ENCODE measurements at places on chromosomes 2 and 18. TPM values are rescaled to one million over a fixed set of nuclear protein-coding genes. Genes with fewer than 3 reads are reported as not detected.

The DLX2 gene
- total RNA-seq, result not detected

The CTAGE1 gene
- total RNA-seq, result 0.13 TPM

The SP5 gene
- 0.92 TPM for total RNA-seq

The TMEFF2 gene
- total RNA-seq, result not detected

The OSGEPL1 gene
- 5.4 TPM for total RNA-seq

The PLEKHH2 gene
- 5.2 TPM for total RNA-seq

The EVA1A gene
- 2.7 TPM for total RNA-seq

The C2orf66 gene
- not detected for total RNA-seq

The LIPG gene
- 1.7 TPM for total RNA-seq

The FTCDNL1 gene
- 2.3 TPM for total RNA-seq

The GAL3ST2 gene
- not detected for total RNA-seq

The MC5R gene
- total RNA-seq, result not detected

The COL5A2 gene
- total RNA-seq, result 16.0 TPM

The IKZF2 gene
- 5.6 TPM for total RNA-seq

The PFN4 gene
- total RNA-seq, result 1.0 TPM

The SPAST gene
- total RNA-seq, result 8.1 TPM

The TOGARAM2 gene
- total RNA-seq, result 0.48 TPM

The RALB gene
- 49.9 TPM for total RNA-seq

The ATRAID gene
- 131 TPM for total RNA-seq

GRCh38 chr2:187574969-187575750 is 20.9 kb upstream of the TFPI start:
- DNase-seq, result no peak

DNA sequence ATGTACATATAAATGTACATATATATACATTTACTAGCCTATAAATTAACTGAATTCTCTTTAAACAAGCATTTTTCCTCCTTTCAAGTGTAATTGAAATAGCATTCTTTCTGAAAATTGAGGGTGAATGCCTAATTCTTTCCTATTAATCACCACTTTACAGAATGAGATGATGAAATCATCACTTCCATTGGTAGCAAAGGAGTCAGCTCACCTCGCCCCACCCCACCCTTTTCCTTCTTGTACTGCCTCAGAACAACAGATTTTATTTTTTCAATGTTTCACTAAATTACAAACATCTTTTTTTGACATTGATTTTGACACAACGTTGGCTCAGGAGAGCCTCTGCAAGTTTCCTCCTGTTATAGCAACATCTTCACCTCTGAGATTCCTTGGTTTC is 181.9 kb upstream of the CDH7 start:
- DNase-seq, result no peak

DNA sequence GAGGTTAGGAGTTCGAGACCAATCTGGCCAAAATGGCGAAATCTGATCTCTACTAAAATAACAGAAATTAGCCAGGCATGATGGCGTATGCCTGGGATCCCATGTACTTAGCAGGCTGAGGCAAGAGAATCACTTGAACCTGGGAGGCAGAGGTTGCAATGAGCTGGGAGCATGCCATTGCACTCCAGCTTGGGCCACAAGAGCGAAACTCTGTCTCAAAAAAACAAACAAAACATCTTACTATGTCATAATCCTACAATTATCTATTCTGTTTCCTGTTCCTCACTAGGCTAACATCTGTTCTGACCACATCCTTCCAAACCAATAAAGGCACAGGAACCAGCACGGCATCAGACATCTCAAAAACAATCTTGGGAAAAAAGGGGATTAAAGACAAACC is 361.8 kb upstream of the UBE2E3 start:
- DNase-seq, result no peak

GRCh38 chr2:187324631-187325030 is 123.4 kb downstream of the CALCRL start:
- DNase-seq, result no peak

GRCh38 chr2:209321076-209321475 is 102.8 kb upstream of the MAP2 start:
- no peak for DNase-seq

GRCh38 chr2:198471291-198471690 is 666.9 kb downstream of the PLCL1 start:
- no peak for DNase-seq

- no peak for DNase-seq
These were observed 138.4 kb upstream of the TWIST2 start for GRCh38 chr2:238709325-238710025.

DNA sequence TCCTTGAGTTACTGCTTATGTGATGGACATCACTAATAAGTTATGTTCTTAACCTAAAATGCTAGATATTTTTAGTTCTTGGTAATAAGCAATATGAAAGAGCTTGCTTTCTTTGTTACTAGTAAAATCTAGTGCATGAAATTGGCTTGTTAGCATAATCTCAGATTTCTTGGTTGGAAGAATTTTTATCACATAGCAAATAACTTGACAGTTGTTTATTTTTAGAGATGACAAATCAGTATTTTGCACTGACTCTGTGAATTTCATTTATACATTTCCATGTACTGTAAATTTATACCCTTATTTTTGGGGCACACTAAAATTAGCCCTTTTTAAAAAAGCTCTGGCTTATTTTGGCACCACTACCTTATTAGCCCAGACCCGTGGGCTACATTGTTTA is 45.6 kb downstream of the LCLAT1 start:
- DNase-seq, result no peak

GRCh38 chr18:9513971-9514512 is 38.7 kb downstream of the RALBP1 start:
- no peak for DNase-seq

GRCh38 chr2:15776629-15776919 is 163.8 kb upstream of the MYCN start:
- DNase-seq, result peak; percentile 31

GRCh38 chr2:184696644-184697043 is 98.3 kb downstream of the ZNF804A start:
- no peak for DNase-seq

GRCh38 chr2:150903461-150903860 is 358.2 kb downstream of the RBM43 start:
- DNase-seq, result no peak

GRCh38 chr2:172510548-172510947 is 45.3 kb upstream of the PDK1 start:
- no peak for DNase-seq

- peak; percentile 33 for DNase-seq
These were observed 322.9 kb downstream of the GBX2 start for GRCh38 chr2:235845245-235845644.

DNA sequence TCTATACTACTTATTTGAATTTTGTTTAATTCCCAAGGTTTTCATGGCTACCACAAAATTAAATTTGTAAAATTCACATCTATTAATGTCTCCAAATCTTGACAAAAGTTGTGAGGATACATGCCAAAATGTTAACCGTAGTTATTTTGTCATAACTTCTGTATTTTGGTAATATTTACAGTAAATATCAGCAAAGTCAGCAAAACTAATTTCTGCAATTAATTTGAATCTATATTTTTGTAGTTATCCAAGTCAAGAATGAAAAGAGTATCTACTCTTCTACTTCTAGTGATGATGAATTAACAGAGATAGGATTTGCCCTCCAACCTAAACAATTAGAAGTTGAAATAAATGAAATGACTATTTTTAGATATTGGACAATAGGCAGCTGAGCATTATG is 238.9 kb downstream of the CYP26B1 start:
- DNase-seq, result no peak

- DNase-seq, result no peak
These were observed 78.0 kb downstream of the BCL2L11 start for GRCh38 chr2:111198701-111199100.

GRCh38 chr2:215356334-215356947 is 44.6 kb downstream of the ATIC start:
- DNase-seq, result no peak

GRCh38 chr2:203889944-203890343 is 22.4 kb downstream of the CTLA4 start:
- no peak for DNase-seq

DNA sequence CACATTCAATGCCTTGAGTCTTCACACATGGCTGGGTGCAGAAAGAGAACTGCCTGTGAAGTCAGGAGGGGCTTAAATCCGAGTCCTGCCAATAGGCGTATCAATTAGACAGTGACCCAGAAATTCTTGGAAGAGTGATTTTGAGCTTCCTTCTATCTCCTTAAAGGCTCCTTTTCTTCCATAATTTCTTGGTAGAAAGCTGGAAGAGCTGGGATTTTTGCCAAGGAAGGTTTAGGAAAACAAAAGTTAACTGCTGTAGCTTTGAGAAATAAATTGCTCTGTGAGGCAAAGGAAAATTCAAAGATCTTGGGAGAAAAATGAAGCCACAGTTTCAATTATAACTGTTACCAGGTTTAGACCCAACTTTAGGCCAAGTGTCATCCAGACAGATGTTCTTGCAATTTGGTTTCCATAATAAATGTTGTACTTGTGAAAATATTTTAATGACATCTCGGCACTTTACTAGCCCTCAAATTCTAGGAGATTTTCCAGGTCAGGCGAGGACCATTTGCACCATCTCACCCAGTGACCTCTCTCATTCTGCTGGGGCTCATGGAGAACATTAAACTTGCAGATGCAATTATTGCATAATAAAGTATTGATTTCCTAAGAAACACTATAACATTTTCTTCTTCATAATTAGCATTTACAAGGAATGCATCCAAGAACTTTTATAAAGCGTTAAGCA is 329.7 kb upstream of the MEIS1 start:
- no peak for DNase-seq

DNA sequence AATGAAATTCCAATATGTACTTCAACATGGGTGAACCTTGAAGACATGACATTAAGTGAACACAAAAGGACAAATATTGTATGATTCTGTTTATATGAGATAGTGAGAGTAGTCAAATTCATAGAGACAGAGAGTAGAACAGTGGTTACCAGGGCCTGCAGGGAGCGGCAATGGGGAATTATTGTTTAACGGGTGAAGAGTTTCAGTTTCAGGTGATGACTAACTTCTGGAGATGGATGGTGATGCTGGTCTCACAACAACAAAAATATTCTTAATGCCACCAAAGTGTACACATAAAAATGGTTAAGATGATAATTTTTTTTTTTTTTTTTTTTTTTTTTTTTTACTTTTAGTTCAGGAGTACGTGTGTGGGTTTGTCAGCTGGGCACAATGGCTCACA is 109.4 kb upstream of the TMEM200C start:
- DNase-seq, result no peak

GRCh38 chr2:174038462-174038861 is 73.3 kb upstream of the SP3 start:
- DNase-seq, result no peak

DNA sequence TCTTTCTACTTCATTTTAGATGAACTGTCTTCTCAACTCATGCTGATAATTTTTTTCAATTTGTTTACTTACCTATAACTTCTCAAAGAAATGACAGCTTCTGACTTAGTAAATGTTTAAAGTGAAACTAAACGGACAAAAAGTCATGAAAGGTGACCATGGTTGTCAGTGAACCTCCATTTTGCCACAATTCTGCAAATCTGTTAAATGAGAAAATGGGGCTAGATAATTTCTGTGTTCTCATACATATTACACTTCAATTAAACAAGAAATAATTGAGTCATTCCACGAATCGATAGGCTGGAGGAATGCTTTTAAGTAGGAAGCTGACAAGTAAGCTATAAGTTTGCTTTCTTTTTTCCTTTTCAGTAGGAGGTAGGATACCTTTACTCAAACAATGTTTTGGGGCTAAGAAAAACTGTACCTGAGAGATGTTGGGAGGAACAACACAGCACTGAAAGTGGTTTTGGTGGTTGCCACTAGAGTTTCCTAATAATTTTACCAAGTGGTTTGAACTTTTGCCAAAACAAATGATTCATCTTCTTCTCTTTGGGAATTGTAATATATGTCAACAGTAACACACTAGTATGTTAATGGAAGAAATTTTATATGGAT is 17.1 kb downstream of the DYNAP start:
- DNase-seq, result no peak

DNA sequence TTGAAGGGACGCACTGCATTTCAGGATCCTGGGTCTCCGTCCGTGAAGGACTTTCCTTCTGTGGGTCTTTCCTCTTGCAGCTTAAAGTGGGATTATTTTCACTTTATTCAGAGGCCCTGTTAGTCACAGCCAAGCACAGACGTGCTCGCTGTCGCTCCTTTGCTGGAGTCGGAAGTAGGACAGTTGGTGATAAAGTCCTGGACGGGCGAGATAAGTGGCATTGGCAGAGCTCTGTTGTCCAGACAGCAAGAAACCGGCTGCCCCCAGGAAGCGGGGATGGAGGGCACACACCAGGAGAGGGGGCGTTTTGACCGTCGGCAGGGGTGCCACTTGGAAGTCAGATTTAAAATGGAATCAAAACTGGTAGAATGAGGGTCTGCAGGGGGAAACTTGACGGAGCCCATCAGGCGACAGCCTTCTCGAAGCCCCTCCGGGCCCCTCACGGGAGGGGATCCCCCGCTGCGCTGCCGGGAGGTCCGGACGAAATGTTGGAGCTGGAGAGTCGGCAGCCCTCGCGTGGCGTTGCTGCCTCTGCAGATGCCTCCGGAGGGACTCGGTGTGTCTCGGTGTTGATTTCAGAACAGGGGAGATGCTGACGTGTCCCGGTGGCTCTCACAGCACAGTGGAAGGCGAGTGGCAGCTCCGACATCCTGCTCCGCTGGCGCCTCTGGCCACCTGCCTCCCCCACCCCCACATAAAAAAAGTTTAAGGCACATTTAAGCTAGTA is 124.2 kb downstream of the NFATC1 start:
- peak; percentile 69 for DNase-seq

GRCh38 chr2:200600549-200601225 is 14.9 kb downstream of the AOX1 start:
- DNase-seq, result no peak

DNA sequence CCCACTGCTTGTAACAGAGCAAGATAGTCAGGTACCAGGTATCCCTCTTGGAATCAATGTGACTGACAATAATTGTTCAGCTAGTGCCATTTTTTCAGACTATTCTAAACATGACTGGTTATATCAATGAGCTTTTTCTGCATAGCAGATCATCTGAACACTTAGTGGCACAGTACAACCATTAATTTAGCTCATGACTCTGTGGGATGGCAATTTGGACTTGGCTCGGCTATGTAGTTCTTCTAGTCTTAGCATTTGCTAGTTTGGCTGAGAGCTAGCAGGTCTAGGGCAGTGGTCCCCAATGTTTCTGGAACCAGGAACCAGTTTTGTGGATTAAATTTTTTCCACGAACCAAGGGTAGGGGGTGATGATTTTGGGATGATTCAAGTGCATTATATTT is 1421.4 kb upstream of the NXPH2 start:
- DNase-seq, result no peak

DNA sequence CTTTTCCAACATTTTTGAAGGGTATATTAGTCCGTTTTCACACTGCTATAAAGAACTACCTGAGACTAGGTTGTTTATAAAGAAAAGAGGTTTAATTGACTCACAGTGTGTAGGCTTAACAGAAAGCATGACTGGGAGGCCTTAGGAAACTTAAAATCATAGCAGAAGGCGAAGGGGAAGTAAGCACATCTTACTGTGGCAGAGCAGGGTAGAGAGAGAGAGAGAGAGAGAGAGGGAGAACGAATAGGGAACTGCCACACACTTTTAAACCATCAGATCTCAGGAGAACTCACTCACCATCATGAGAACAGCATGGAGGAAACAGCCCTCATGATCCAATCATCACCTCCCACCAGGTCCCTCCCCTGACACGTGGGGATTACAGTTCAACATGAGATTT is 420.3 kb downstream of the SOCS6 start:
- no peak for DNase-seq

- no peak for DNase-seq
These were observed 970.1 kb downstream of the DPP10 start for GRCh38 chr2:115412501-115412900.
